ENCODE measurements at places on chromosomes 7 and 10.

DNA sequence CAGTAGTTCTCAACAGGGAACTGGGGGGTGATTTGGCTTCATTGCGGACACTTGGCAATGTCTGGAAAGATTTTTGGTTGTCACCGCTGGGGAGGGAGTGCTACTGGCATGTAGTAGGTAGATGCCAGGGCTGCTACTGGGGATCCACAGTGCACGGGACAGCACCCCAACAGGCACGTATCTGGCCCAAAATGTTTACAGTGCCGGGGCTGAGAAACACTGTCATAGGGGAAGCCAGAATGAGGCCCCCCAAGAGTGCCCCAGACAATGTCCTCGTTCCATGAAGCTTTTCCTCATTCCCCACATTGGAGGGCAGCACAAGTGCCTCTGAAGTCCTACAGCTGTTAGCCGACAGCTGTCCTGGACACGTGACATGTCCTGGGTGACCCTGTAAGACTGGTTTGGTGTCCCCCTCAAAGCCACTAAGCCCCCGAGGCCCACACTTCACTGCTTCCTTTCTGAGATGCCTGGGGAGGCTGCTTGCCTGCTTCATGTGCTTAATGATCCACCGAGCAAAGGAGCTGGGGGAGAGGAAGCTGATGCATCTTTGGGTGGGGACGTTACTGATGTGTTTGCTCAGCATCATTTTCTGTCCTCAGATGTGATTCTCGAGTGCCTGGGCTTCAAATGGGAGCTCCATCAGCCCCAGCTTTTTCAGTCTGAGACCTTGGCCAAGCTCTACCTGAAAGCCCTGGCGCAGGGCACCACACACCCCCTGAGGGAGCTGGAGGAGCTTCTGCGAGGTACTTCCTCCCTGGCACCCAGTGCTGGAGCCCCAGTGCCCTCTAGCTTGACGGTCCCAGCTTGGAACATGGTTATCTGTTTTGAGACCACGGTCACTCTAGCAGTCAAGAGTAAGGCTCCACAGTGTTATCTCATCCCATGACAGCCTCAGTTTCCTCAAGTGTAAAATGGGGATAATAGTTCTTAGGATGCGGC, 14.7 kb downstream of the BTBD16 start:
- DNase-seq: no peak

DNA sequence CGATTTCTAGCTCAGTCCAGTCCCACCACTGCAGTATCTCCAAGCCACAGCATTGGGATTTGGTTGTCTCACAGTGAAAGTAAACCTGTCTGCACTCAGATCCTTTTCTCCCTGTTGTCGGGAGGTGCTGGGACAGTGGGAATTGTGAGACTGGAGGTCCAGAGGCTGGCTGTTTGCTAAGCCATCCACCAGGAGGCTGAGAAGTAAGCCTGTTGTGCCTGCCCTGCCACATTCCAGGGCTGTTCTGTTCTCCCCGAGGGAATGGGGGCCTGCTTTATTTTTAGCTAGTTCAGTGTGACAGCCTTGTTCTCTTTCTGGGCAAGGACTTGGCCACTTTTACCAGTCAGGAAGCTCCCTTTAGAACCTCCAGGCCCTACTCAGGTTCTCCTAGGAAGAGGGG, 54.9 kb downstream of the HK1 start:
- DNase-seq: no peak

GRCh38 chr7:115471891-115472290, 550.0 kb downstream of the MDFIC start:
- no peak for DNase-seq

- no peak for DNase-seq
These were observed 140.9 kb downstream of the GALNT17 start for GRCh38 chr7:71272509-71273490.

DNA sequence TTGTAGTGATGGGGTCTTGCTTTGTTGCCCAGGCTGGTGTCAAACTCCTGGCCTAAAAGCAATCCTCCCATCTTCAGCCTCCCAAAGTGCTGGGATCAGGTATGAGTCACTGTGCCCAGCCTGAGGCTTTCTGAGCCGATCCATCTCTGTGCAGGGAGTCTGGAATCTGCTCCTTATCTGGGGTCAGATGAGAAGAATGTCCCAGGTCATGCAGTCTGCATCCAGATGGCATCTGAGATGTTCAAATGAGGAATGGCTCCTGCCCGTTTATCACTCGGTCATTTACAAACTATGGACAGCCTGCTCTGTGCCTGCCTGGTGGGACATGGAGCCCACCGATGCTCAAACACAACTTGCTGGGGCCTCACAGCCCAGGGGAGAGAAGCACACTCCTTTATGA, 11.1 kb upstream of the SLC18A3 start:
- no peak for DNase-seq

GRCh38 chr10:93458821-93459257, 23.3 kb downstream of the MYOF start:
- DNase-seq: no peak

GRCh38 chr10:32308027-32308603, 38.8 kb downstream of the EPC1 start:
- DNase-seq: no peak

GRCh38 chr10:88238615-88238914, 344.6 kb downstream of the RNLS start:
- DNase-seq: no peak

- no peak for DNase-seq
These were observed 148.7 kb downstream of the ZMYND11 start for GRCh38 chr10:283916-284356.

DNA sequence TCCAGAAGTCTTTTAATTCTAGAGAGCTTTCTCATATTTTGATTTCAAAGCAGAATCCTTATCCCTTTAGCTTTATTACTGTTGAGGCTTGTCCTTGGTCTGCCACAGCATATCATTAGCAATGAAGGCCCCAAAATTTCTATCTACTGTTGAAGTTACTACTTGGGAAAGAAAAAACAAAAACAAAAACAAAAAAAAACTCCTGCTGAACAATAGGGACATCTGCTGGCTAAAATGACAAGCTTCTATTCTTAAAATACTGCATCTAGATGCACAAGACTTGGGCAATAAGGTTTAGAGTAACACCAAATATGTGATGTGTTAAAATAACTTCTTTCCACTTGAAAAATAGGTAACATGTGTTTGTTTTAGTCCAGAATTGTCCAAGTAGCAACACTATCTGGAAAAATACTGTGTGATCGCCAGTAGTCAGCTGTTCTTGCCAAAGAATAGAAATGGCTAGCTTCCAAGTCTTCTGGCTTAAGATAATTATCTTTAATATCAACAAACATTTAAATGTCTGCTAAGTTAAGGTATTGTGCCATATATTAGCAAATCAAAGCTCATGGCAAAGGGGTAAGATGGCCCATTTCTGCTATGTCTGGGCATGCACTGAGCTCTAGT, 3.8 kb upstream of the DMTF1 start:
- DNase-seq: no peak

GRCh38 chr7:92584953-92585352, 5.2 kb downstream of the FAM133B start:
- DNase-seq: no peak

GRCh38 chr10:95756809-95757684, 1.1 kb downstream of the ENTPD1 start:
- DNase-seq: no peak

DNA sequence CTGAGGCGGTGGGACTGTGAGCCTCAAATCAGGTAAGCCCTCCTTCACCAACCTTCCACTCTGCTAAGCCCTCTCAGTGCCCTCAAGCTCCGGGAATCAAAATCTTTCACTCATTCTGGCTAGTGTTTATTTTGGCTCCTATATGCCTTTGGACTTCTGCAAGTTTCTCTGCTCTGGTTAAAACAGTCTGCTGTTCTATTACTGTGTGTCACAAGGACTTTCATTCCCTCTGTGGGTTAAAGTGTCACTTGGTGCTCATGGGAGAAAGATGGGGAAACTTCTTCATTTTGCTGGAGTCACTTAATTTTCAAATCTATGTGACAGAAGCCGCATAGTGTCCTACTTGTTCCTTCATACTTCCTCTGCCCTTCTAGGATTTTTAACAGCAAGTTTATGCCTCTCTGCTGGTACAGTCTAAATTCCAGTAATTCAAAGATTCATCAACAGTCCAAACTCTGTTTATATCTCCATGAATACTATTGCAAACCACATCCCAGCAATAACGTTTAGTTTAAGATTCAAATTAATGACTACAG, 61.3 kb downstream of the CD36 start:
- no peak for DNase-seq

DNA sequence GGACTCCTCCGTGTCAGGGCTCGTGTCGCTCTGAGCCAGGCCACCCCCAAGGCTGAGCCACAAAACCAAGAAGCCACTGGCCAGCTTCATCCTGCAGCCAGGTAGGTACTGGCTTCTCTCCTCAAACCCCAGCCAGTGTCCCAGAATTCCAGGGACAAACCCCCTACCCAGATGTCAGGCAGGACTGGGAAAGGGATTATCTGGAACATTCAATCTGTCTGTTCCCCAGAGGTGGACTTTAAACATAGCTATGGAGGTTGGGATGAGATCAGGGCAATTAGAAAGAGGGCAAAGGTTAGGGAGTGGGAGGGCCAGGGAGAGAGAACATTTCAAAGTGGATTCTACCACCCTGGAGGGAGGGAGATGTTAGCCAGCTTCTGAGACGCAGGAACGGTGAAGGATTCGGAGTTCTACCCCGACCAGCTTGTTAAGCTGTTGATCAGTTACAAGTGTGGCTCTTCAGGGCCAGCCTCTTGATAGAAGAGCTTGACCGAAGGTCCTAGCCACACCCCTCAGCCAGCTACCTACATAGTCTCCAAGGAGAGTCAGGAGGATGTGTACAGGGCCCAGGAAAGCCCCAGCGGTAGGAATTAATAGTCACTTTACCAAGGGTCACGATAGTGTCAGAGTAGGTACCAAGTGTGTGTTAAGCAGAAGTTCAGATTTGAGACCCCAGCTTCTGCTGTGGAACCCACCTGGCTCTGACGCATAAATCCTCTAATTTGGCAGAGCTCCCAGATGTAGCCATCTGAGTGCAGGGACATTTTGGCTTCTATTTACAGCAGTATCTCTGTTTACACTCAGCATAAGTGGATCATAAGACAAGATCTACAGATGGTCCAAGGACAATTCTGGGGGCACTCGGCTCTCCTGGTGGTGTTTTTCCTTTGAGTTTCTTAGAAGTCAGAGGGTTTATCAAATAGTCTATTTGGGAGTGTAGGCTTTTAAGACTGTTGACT, at the start of gene PLA2G12B:
TSS of gene PLA2G12B (minus strand) at position 211 of the 959 bp plus-strand sequence. CDS start at position 90, 121 bp downstream.
- DNase-seq: peak; percentile 56

DNA sequence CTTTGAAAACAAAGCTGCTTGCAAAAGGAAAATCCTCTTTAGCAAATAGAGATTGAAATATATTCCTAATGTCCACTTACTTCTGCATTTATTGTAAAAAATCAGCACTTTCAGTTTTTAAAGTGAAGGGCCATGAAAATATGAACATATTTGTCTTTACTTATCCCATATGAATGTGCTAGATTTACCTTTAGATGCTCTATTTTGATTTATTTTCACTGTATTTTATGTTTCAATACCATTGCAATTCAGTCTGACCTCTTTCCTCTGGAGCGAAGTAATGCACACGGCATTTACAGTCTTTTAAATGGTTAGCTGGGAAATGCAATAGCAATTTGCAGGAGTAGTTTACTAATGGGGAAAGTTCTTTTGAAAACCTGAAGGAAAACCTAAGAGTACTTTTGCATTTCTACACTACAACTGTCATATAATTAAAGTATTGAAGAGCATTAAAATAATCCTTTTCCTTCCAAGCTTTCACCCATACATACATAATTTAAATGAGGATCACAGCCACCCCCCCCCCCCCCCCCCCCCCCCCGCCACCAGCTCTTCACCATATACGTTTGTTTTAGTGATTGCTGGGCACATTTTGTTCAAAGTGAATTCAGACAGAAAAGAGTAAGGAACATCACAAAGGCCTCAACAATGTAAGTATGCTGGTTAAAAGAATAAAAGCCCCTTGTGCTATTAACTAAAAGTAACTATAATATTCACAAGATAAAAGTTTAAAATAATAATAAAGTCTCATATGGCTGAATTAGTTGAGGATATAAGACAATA, 3.5 kb downstream of the SKIDA1 start:
- no peak for DNase-seq

DNA sequence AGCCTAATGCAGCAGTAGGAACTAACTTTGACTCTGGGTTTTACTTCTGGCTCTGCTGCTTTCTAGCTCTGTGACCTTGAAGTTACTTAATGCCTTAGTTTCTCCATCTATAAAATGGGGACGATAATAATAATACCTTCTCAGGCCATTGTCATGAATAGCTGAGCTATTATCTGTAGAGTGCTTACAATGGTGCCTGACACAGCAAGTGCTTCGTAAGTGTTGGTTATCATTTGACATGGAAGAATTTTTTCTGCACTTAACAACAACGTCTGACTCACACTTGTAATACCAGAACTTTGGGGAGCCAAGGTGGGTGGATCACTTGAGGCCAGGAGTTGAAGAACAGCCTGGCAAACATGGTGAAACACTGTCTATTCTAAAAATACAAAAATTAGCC, 140.5 kb downstream of the ARL4A start:
- DNase-seq: no peak

DNA sequence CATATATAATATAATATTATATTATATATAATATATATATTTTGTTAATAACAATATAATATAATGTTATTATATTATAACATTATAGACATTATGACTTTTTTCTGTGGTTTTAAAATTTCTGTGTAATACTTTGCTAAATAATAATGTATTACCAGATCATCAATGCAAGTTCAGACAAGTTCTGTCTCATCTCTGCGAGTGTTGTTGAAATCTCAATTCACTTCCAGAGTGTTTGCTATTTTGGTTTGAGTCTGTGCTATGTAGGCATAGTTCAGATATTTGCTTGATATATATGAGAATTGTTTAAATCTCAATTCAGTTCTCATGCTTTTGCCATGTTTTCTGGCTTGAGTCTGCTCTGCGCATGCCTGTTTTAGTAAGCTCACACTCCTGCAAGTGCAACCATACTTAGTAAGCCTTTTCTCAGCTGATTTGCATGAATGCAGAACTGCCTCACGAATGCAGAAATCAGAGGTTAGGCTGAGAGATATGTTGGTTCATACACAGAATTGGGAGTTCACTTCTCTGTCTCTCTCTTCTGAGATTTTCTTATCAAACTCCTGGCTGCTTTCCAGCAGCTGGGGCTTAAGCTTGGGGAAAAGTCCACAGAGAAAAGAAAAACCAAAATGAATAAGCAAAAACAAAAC, 830.2 kb upstream of the SORCS1 start:
- DNase-seq: no peak

GRCh38 chr7:127900732-127901685, 130.2 kb downstream of the LRRC4 start:
- DNase-seq: no peak
